ENCODE measurements at places on chromosomes 7 and 10.

- peak; percentile 36 for DNase-seq
Observed at GRCh38 chr7:64876792-64877713, 26.0 kb upstream of the ZNF273 start.

DNA sequence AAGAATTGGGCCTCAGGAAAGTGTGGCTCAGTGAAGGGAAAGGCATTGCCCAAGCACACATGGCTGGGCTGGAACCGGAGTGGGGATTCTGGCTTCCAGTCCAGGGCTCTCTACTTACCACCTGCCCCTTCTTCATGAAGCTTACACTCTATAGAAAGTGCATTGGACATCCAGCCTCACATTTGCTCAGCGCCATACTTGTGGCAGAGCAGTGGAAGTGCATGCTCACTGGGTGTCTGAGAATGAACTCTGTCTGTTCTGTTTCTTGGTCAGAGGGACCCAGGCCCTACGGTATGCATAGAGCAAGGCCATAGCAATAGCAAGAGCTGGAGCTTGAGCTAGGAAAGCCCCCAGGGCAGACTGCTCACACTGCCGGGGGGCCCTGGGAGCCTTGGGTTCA is 1253.5 kb downstream of the TYW1 start:
- DNase-seq, result no peak

DNA sequence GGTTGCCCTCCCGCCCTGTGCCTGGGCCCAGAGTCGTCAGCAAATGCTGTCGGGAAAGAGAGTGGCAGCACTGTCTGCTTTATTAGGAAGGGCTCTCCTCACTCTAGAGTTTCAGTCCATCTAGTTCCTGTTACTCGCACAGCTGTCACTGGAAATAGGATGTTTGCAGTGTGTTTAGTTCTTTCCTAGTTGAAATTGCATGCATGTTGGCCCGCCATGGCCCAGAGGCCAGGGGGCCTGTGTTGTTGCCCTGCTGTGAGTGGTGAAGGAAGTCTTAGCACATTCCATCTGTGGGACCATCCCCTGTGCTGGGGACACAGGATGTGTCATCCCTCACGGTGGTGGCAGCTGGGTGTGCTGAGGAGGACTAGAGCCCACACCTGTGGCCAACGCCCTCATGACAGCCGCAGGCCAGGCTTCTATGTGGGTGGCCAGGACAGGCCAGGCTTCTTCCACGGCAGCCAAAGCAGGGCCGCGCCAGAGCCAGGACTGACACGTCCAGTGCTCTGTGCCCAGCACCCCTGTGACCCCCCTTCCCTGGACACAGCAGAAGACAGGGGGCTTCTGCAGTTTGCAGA is 45.4 kb downstream of the ZNF467 start:
- DNase-seq, result no peak

GRCh38 chr7:86647385-86648094 is 3.8 kb downstream of the GRM3 start:
- DNase-seq, result no peak

- no peak for DNase-seq
Observed at GRCh38 chr7:95101422-95101821, 194.0 kb downstream of the PPP1R9A start.

DNA sequence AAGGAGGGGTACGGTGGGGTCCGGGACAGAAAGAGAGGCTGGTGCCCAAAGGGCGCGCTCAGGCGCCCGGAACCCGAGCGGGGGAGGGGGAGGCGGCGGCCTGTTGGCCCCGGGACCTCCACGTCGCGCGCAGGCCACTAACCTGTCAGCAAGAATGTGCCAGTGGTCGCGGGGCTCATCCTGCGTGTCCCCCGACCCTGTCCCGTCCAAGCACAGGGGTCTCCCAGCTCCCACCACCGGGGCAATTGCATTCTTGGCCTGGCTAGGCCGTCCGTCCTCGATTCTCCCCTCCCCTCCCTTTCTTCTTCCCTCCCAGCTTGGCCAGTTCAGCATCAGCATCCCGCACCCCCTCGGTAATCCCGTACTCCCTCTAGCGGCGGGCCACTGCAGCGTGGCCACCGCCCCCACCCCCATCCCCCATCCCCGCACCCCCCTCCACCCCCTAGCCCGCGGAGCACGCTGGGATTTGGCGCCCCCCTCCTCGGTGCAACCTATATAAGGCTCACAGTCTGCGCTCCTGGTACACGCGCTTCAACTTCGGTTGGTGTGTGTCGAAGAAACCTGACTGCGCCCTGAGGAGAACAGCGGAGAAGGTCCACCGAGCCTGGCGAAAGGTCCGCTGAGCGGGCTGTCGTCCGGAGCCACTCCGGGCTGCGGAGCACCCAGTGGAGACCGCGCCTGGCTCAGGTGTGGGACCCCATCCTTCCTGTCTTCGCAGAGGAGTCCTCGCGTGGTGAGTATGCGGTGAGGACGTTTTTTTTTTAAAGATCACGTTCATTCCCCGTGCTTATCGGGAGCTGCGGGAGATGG is at the start of gene SGCE:
SGCE (minus strand) TSS at position 286 of the 810 bp plus-strand sequence; CDS start at position 251, 35 bp downstream.
- no peak for DNase-seq
